ENCODE measurements at places on chromosomes 1 and 21.

DNA sequence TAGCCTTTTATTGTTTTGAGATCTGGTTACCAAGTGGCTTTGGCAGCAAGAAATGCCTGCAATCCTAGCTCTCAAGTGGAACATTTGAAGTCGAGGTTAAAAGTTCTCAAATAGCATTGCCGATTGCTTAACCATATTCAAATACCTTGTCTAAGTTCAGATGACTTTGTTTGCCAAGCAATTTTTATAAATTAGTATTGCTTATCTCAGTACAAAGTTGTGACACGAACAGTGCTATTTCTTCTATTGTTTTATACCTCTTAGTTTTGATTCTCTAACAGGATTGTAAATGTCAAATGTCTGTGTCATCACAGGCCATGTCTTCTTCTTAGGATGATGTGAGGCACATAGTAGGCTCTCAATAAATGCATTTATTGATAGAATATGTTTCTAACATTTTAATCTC is 633.3 kb downstream of the PTPRC start:
- peak; percentile 71 for DNase-seq

DNA sequence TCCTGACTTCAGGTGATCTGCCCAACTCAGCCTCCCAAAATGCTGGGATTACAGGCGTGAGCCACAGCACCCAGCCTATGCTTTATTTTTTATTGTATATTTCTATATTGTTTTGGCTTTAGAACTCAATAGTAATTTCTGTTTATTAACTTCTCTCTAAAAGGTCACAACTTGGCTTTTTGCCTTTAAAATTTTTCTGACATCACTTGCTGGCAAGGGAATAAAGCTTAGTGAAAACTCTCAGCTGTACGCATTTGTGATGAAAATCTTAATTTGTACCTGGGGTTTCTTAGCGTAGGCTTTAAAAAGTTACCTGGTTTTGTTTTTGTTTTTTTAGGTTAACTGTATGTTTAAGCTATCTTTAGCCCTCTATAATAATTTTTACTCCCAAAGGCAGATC is 36.2 kb downstream of the B3GALNT2 start:
- peak; percentile 15 for DNase-seq

DNA sequence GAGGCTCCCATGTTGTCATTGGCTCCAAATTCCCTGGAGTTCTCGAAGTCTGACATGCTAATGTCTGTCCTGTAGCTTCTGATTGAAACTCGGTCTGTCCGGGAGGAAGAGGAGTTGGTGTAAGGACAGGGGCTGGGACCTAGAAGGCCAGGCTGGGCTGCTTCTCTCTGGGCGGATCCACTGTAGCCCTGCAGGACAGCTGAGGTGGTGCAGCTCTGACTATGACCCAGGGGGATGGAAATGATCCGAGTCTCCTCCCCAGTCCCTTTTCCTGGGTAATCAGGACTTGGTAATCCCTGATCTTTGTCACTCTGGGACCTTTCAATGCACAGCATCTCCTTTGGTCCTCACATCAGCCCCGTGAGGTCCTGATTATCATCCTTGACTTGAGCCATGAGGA is 10.0 kb upstream of the FCMR start:
- no peak for DNase-seq

GRCh38 chr1:186239171-186239570 is 135.9 kb downstream of the TPR start:
- DNase-seq, result no peak

GRCh38 chr1:114668784-114669561 is 876 bp downstream of the DENND2C start:
- DNase-seq, result peak; percentile 14

DNA sequence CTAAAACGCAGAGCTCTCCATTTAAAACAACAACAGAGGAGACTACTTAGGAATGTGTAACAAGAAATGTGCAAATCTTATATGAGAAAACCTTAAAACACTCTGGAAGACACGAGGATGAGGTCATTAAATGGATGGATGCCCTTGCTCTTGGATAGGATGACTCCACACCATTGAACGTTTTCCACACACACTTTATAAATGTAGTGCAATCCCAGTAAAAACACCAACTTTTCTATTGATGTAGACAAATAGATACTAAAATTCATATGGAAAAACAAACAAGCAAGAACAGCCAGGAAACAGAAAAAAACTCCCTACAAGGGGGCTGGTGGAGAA is 18.4 kb upstream of the COL6A1 start:
- DNase-seq, result peak; percentile 96

- no peak for DNase-seq
Observed at GRCh38 chr1:71303617-71304041, 222.8 kb upstream of the ZRANB2 start.

DNA sequence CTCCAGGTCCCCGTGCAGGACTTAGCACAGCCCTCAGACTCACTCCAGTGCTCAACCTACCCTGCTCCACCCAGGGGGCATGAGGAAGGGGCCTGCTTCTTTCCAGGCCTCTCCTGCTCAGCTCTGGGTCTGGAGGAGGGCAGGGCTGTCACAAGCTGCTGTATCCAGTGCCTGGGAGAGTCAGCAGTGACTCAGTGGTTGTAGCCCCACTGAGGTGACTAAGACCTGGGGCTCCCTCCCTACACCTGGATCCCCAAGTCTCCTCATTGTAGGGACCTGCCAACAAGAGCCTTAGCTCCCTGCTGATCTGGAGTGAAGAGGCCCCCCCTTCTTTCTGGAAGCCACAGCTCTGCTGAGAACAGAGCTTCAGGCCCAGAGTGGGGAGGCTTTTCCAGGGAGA is 36.1 kb upstream of the FAM131C start:
- no peak for DNase-seq

GRCh38 chr1:47745715-47746609 is 251.2 kb downstream of the TRABD2B start:
- peak; percentile 41 for DNase-seq

GRCh38 chr1:41658431-41659158 is 174.1 kb upstream of the EDN2 start:
- DNase-seq, result no peak

DNA sequence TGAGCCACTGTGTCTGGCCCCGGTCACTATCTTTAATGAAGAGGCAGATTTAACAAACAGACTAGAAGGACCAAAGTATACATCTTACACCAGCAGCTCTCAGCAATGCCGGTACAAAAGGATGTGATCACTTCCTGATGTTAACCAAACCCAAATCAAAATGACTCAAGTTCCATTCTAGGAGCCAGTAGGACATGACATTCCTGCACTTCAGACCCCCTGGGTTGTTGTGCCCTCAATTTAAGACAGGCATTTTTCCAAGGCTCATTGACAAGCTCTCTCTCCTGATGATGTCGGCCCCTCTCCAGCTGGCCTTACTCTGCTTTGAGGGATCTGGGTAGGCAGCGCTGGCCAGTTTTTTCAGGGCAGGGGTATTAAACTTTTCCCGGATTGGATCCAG is 35.1 kb downstream of the YARS1 start:
- DNase-seq, result no peak

DNA sequence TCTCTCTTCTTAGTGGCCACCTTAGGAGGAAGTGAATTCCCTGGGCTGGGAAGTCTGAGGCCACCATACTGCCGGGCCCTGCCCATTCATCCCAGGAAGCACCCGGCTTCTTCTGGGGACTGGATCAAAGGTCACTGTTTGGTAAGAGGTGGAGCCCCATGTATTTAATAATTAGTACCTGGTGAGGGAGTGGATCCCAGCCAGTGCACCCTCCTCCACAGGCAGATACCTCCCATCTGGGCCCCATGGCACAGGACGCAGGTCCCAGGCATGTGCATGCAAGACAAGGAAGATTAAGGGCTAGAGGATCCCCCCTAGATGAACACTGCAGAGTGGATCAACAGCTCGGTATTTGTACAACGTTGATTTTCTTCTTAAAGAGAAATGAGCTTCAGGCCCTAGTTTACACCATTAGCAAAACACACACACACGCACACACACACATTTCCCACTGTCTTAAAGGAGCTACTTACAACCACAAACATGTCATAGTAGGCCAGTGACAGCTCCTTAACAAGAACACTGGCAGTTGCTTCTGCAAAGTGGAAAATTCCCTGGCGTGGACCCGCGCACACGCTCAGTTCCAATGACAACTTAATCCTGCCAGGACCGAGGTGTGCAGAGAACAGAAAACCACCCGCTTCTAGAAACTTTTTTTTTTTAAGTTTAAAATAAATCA is 90.7 kb downstream of the MRPL37 start:
- no peak for DNase-seq

DNA sequence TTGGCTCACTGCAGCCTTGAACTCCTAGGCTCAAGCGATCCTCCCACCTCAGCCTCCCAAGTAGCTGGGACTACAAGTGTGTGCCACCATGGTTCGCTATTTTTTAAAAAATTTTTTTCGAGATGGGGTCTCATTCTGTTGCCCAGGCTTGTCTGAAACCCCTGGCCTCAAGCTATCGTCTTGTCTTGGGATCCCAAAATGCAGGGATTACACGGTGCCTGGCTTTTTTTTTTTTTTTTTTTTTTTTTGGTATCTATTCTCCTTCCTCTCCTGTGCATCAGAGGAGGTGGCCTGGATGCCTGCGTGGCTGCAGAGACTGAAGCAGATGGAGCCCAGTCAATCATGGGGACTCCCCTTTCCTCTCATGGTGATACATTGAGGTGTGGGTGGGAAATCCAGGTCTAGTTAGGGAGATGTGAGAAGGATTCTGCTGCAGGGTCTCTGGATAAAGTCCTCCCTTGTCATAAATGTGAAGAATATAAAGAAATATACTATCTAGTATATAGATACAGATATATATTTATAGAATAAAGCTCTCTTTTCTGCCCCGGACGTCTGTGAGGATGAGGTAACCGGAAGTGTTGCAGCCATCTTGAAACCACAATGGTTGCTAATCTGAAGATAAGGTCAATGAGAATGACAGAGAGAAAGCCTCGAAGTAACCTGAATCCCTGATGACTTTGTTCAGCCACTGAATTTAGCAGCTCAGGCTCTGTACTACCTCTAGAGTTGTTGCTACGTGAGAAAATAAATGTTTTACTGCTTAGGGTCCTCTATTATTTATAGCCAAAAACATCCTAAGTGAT is 19.5 kb upstream of the RGSL1 start:
- no peak for DNase-seq

GRCh38 chr1:85450832-85451231 is 14.1 kb downstream of the DDAH1 start:
- DNase-seq, result no peak

GRCh38 chr1:41500378-41500777 is 15.9 kb upstream of the EDN2 start:
- DNase-seq, result no peak

GRCh38 chr1:174692313-174692712 is 244.5 kb downstream of the GPR52 start:
- no peak for DNase-seq

- no peak for DNase-seq
Observed at GRCh38 chr1:192654591-192655251, 18.8 kb downstream of the RGS13 start.

- peak; percentile 85 for DNase-seq
Observed at GRCh38 chr1:91712981-91713841, 172.7 kb downstream of the TGFBR3 start.

- no peak for DNase-seq
Observed at GRCh38 chr1:158604968-158605367, at the start of gene OR10Z1. Gene OR10Z1 (plus strand): TSS chr1:158605268. CDS start chr1:158606439, 1,171 bp downstream.

Data from muscle of leg (tissue), 16 donors.